Iris pigment epithelial cell (primary cell): ENCODE measurements at places on chromosomes 2 and 18.
A peak's percentile ranks its signal among the peaks of the same experiment; 100 is the strongest.

GRCh38 chr18:5693699-5694294 lies 150.0 kb upstream of the EPB41L3 start:
- no peak for DNase-seq

- peak; percentile 41 for DNase-seq
Observed at GRCh38 chr2:42128721-42129486, 40.2 kb upstream of the EML4 start.

DNA sequence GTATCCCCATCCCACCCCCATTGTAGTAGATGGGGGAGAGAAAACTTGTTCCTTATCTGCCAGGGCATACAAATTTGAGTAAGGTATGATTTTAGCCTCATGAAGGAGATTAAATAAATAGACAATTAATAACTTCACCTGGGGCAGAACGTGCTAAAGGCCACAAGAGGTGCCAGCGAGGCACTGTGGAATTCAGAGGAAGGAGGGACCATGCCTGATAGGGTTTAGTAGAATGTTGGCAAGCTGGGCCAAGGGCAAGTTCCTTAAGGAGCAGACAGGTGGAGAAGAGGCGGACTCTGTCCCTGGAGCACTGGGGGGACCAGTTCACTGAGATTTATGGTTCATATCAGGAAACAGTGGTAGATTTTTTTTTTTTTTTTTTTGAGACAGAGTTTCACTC lies 22.5 kb downstream of the STAMBP start:
- DNase-seq = no peak

- no peak for DNase-seq
Observed at GRCh38 chr2:182740701-182741100, 24.6 kb downstream of the DNAJC10 start.
